ENCODE measurements at places on chromosomes 4 and X. TPM values are rescaled to one million over a fixed set of nuclear protein-coding genes. Genes with fewer than 3 reads are reported as not detected.
A peak's percentile ranks its signal among the peaks of the same experiment; 100 is the strongest.

- peaks cover 9% of the 10 kb centered on the region for H3K4me1 ChIP-seq
- H3K27ac ChIP-seq: no peak overlapping the region
- no peak overlapping the region for H3K4me3 ChIP-seq
- H3K27me3 ChIP-seq: peaks cover 3% of the 10 kb centered on the region
- peaks cover 2% of the 10 kb centered on the region for H3K36me3 ChIP-seq
- DNase-seq: peak; percentile 51
These were observed 5.3 kb upstream of the ADRA2C start for GRCh38 chr4:3760841-3761240.

GRCh38 chr4:11182586-11183355 is 245.9 kb downstream of the HS3ST1 start:
- no peak overlapping the region for H3K4me3 ChIP-seq
- no peaks in the 10 kb centered on the region for H3K36me3 ChIP-seq
- no peak for DNase-seq

- H3K27me3 ChIP-seq: no peaks in the 10 kb centered on the region
- no peak for DNase-seq
- no peak overlapping the region for H3K4me3 ChIP-seq
- no peaks in the 10 kb centered on the region for H3K4me1 ChIP-seq
These were observed 754.8 kb downstream of the RAB28 start for GRCh38 chr4:12729384-12729783.

DNA sequence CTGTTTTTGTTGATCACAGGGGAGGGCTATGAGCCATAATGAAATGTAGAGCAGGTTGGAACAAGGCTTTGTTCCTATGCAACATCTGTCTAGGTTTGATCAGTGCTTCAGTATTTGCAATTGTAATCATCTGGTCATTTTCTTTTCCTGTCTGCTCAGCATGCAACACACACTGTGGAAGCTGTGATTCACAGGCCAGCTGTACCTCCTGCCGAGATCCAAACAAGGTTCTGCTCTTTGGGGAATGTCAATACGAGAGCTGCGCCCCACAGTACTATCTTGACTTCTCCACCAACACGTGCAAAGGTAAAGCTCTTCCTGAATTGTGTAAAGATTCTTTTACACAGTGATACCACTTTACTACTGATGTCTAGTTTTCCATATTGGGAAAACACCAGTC is 181.9 kb upstream of the ANXA3 start:
- no peak overlapping the region for H3K4me3 ChIP-seq
- no peak overlapping the region for H3K27ac ChIP-seq
- peak; percentile 34 for DNase-seq
- H3K27me3 ChIP-seq: no peaks in the 10 kb centered on the region
- H3K4me1 ChIP-seq: no peaks in the 10 kb centered on the region

- H3K27ac ChIP-seq: no peak overlapping the region
- H3K4me1 ChIP-seq: no peaks in the 10 kb centered on the region
- no peak for DNase-seq
- no peaks in the 10 kb centered on the region for H3K36me3 ChIP-seq
These were observed 49.7 kb upstream of the ANKRD17 start for GRCh38 chr4:73308286-73308685.

- no peak overlapping the region for H3K27ac ChIP-seq
- H3K36me3 ChIP-seq: no peaks in the 10 kb centered on the region
- DNase-seq: no peak
- H3K4me3 ChIP-seq: no peak overlapping the region
These were observed 555 bp upstream of the SPP1 start for GRCh38 chr4:87974856-87975462.

- H3K4me3 ChIP-seq: no peak overlapping the region
- no peak overlapping the region for H3K27ac ChIP-seq
- H3K36me3 ChIP-seq: no peaks in the 10 kb centered on the region
- no peaks in the 10 kb centered on the region for H3K4me1 ChIP-seq
These were observed 595.7 kb upstream of the POU3F4 start for GRCh38 chrX:82912382-82912781.

DNA sequence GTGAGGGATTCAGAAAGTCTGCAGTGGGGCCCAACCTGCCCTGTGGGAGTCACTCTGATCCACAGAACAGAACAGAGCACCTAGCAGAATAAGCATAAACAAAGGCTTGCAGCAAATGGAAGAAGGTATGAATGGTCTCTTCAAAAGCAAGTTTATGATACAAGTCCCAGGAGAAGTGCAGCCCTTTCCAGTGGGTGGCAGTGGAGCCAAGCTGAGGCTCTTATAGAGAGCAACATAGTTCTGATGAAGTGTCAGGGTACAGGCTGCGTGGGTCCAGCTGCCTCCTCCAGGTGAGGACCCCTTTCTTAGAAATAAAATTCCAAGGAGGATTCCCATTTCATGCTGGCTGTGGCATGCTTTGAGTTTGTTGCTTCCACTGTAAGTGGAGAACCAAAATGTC is 88.8 kb upstream of the PAK3 start:
- H3K4me3 ChIP-seq: no peak overlapping the region
- H3K4me1 ChIP-seq: no peaks in the 10 kb centered on the region
- no peak overlapping the region for H3K27ac ChIP-seq
- no peak for DNase-seq

GRCh38 chr4:26157541-26157940 is 163.3 kb upstream of the RBPJ start:
- DNase-seq: no peak
- H3K4me3 ChIP-seq: no peak overlapping the region
- no peaks in the 10 kb centered on the region for H3K4me1 ChIP-seq
- H3K27ac ChIP-seq: no peak overlapping the region
- H3K27me3 ChIP-seq: no peaks in the 10 kb centered on the region
- H3K36me3 ChIP-seq: no peaks in the 10 kb centered on the region

GRCh38 chrX:149274516-149275105 is 230.5 kb downstream of the IDS start:
- H3K27me3 ChIP-seq: no peaks in the 10 kb centered on the region
- no peak overlapping the region for H3K4me3 ChIP-seq
- DNase-seq: no peak
- H3K4me1 ChIP-seq: no peaks in the 10 kb centered on the region
- H3K36me3 ChIP-seq: no peaks in the 10 kb centered on the region
- no peak overlapping the region for H3K27ac ChIP-seq

DNA sequence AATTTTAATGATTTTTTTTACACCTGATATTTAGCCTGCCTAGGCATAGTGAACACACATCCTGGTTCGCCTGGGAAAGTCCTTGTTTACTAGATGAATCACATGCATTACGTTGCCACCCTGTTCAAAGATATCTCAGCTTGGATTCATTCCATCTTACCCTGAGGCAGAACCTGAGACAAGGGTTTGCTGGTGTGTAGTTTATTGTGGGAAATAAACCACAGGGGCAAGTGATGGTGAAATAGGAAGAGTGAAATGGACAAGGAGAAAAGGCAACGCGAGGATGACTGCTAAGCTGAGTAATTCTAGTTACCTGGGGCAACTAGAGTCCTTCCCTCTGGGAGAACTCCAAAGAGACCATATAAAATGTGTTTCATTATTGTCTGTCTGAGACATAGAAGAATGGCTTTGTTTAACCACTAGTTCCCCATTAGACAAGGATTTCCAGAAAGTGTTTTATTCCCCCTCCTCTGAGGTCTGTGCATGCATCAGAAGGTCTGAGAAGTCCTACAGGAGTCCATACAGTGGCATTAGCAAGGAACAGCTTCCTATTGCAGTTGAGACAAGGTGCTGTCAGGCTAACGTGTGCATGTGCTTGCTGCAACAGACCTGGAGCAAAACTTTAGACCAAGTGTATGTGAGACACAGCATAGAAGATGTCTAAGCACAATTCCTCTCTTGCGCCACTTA is 797.3 kb upstream of the FRG1 start:
- H3K36me3 ChIP-seq: no peaks in the 10 kb centered on the region
- no peak overlapping the region for H3K27ac ChIP-seq
- H3K27me3 ChIP-seq: no peaks in the 10 kb centered on the region
- H3K4me1 ChIP-seq: no peaks in the 10 kb centered on the region
- H3K4me3 ChIP-seq: no peak overlapping the region

DNA sequence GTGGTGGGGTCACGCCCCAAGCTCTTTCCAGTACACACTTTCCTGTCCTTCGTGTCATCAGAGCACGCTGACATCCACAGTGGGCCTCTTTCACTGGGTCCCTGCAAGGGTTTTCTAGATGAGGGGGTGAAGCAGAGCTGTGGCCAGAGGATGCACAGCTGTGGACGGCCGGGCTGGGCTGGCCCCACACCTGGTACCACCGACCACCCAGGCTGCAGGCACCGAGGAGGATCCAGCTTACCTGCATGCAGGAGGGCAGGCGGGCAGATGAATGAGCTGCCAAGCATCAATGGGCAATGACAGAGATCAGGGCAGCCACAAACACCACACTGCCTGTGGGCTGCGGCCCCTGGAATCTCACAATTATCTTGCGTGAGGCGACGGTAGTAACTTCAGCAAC is 9.5 kb upstream of the GRPEL1 start:
- peaks cover 3% of the 10 kb centered on the region for H3K4me1 ChIP-seq
- no peak for DNase-seq
- no peak overlapping the region for H3K4me3 ChIP-seq
- H3K27me3 ChIP-seq: no peaks in the 10 kb centered on the region
- H3K36me3 ChIP-seq: no peaks in the 10 kb centered on the region

- no peak overlapping the region for H3K27ac ChIP-seq
- no peak overlapping the region for H3K4me3 ChIP-seq
- no peaks in the 10 kb centered on the region for H3K27me3 ChIP-seq
- no peaks in the 10 kb centered on the region for H3K36me3 ChIP-seq
- H3K4me1 ChIP-seq: peaks cover 4% of the 10 kb centered on the region
These were observed 35.5 kb downstream of the DLG3 start for GRCh38 chrX:70479922-70480659.

DNA sequence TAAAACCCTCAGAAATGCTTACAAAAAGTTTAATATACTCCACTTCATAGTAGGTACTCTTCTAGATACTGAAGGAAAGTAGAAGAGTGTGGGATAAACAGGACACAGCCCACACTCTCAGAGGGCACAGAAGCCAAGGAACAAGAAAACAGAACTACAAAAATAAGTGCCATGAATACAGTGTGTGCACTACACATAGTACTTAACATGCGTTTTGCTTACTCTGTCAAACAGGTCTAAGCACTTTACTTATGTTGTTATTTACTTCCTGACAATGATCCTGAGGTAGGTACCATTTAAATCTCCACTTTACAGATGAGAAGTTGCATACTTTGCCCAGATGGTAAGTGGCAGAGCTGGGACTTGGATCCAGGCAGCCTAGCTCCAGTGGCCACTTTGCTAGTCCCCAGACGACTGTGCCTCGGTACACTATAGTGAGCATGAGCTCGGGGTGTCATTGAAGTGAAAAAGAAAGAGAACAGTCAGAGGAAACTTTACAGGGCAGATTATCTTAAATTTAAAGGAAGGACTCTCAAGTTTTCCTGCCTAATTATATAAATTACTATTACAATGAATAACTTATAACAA is 120.3 kb downstream of the BANK1 start:
- no peaks in the 10 kb centered on the region for H3K27me3 ChIP-seq
- DNase-seq: no peak
- H3K27ac ChIP-seq: no peak overlapping the region
- no peaks in the 10 kb centered on the region for H3K36me3 ChIP-seq
- no peaks in the 10 kb centered on the region for H3K4me1 ChIP-seq
- no peak overlapping the region for H3K4me3 ChIP-seq

DNA sequence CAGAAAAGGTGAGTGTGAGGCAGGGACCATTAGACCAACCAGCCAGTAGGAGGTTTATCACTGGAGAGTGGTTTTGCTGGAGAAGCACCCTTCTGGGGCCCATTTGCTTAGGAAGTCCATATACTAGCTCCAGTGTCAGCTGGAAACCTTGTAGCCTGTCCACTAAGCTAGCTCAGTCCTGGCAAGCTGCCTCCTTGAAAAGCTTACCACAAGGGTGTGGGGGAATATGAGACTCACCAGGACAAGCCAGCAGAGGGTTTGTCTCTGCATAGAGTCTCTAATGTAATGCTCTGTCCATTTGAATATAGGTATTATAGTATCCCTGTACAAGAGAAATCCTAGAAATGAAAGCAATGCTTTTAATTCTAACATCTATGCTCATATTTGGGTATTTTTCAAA is 86.3 kb downstream of the FBXL5 start:
- no peaks in the 10 kb centered on the region for H3K27me3 ChIP-seq
- no peak overlapping the region for H3K4me3 ChIP-seq
- H3K27ac ChIP-seq: no peak overlapping the region
- peaks cover 20% of the 10 kb centered on the region for H3K36me3 ChIP-seq
- no peak for DNase-seq

GRCh38 chr4:187744911-187745310 is 250.7 kb upstream of the ZFP42 start:
- no peaks in the 10 kb centered on the region for H3K36me3 ChIP-seq
- no peaks in the 10 kb centered on the region for H3K27me3 ChIP-seq
- no peaks in the 10 kb centered on the region for H3K4me1 ChIP-seq
- no peak overlapping the region for H3K27ac ChIP-seq
- no peak for DNase-seq

DNA sequence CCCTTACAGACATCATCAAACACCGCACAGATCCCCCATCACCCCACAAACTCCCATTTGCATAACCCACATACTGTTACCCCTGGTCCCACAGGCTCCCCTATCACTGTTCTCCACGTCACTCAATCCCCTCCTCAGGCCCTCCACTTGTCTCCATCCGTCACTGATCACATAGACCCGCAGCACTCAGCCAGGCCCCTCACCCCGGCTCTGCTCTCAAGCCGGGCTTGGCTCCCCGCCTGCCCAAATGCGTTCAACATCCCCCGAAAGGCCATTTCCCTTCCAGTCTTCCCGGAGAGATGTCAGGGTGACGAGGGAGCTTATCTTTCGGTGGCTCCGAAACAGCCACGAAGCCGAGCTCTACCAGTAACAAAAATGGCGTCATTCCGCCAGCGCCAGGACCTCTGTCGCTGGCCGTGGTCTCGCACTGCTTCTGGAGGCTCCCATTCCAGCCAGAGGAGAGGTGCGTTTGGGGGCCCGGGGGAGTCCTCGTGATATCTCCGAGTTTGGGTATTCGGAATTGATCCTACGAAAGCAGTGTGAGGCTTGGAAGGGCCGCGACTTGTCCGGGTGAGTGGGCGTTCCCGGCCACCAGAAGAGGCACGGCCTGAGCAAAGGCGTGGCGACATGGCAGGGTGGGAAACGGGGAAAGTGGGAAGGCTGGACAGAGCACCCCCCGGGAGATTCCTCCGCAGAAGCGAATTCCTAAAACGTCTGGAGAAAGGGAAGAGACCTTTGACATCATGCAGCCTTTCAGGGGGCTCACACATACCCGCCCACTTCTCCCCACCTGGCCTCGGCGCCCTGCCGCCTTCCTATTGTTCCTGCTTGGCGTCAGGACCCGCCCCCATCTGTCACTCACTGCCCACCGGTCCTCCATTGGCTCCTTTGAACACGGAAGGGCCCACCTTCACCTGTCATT is at the start of gene ZNF630:
TSS of gene ZNF630 (minus strand) at position 577 of the 922 bp plus-strand sequence. CDS start 4,754 bp downstream, outside the sequence.
- peak within 1 kb of the TSS; percentile 80 for H3K4me3 ChIP-seq
- no peaks in the 10 kb centered on the region for H3K27me3 ChIP-seq
- peak; percentile 84 for DNase-seq
- H3K4me1 ChIP-seq: peaks cover 3% of the 10 kb centered on the region
- H3K27ac ChIP-seq: peak within 1 kb of the TSS; percentile 84

The ZNF718 gene
- 14.4 TPM for total RNA-seq

The ART3 gene
- total RNA-seq: 4.0 TPM

The SLC49A3 gene
- total RNA-seq: 1.6 TPM

The NPY1R gene
- total RNA-seq: 24.4 TPM

The RAB39B gene
- total RNA-seq: 5.7 TPM

The MEPE gene
- total RNA-seq: 0.06 TPM

Data from spinal cord (tissue), 10 donors.